ENCODE measurements at places on chromosomes 5 and 9. TPM values are rescaled to one million over a fixed set of nuclear protein-coding genes. Genes with fewer than 3 reads are reported as not detected.

The PAEP gene
- not detected for total RNA-seq

The PKD2L2 gene
- 2.6 TPM for total RNA-seq

The SLC6A3 gene
- total RNA-seq = not detected

The FOXI1 gene
- not detected for total RNA-seq

The SPINK5 gene
- not detected for total RNA-seq

The SLC1A1 gene
- total RNA-seq = not detected
